Activated CD4-positive, CD25-positive, alpha-beta regulatory T cell treated with anti-CD3 and anti-CD28 coated beads, Interleukin-2, amount 50 U/mL, for 16 hours (primary cell): ENCODE measurements at places on chromosomes 7 and 10.

DNA sequence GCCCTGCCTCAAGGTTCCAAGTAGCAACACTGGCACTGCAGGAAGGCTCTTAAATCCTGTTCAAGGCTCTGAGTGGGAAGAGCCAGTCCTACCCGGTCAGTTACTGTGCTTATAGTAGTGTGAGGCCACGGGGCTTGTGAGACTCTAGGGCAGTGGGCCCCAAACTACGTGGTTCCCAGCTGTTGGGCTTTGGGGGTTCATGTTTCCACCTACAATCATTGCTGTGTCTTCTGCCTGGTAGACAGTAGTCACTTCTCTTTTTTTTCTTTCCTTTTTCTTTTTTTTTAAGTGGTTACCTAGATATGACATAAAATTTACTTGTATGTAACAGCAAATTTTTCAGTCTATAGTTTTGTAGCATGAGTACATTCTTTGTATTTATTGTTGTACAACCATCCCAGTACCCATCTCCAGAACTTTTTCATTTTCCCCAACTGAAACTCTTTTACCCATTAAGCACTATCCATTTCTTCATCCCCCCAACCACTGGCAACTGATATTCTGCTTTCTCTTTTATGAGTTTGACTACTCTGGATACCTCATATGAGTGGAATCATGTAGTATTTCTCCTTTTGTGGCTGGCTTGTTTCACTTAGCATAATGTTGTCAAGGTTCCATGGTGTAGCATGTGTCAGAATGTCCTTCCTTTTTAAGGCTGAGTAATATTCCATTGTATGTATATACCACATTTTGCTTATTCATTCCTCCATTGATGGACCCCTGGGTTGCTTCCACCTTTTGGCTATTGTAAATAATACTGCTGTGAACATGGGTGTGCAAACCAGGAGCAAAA is 7.7 kb downstream of the UBTD1 start:
- no peak for DNase-seq

DNA sequence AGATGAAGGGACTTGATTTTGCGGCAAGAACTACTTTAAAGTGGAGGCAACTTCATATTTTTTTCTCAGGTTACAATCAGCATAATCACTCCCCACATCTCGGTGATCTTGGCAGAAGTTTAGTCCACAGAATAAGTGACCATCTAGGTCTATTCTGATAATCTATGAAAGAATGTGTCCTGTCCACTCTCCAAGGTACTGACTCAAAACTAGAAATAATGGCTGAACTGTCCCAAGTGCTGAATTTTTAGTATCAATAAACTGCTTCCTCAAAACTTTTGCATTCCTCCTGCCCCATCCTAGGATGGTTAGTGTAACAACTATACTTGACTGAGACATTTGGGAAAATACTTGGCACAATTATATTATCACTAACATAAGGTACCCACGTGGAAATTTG is 10.9 kb upstream of the CHRM2 start:
- no peak for DNase-seq

- no peak for DNase-seq
These were observed 58.0 kb downstream of the RAMP3 start for GRCh38 chr7:45215601-45216062.

DNA sequence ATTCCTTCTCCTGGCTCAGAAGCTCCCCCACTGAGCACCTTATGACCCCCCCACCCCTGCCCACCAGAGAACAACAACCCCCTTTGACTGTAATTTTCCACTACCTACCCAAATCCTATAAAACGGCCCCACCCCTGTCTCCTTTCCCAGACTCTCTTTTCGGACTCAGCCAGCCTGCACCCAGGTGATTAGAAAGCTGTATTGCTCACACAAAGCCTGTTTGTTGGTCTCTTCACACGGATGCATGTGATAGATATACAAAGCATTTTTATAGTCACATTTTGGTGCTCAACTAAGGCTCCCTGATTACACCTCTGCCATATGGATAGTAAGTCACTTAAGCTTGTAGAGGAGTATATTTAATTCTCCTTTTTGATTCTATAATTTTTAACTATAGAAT is 985.8 kb downstream of the REEP3 start:
- no peak for DNase-seq

- peak; percentile 59 for DNase-seq
These were observed 521 bp upstream of the NYAP1 start for GRCh38 chr7:100483090-100483721.

GRCh38 chr10:13971601-13972475 is 358.9 kb downstream of the FRMD4A start:
- DNase-seq: no peak

- DNase-seq: no peak
These were observed 94.4 kb downstream of the VOPP1 start for GRCh38 chr7:55477781-55478374.

GRCh38 chr7:120586571-120586970 is 271.4 kb downstream of the TSPAN12 start:
- DNase-seq: no peak

GRCh38 chr7:39195967-39196366 is 218.3 kb downstream of the POU6F2 start:
- no peak for DNase-seq

GRCh38 chr7:47477191-47478016 is 104.5 kb downstream of the TNS3 start:
- no peak for DNase-seq

DNA sequence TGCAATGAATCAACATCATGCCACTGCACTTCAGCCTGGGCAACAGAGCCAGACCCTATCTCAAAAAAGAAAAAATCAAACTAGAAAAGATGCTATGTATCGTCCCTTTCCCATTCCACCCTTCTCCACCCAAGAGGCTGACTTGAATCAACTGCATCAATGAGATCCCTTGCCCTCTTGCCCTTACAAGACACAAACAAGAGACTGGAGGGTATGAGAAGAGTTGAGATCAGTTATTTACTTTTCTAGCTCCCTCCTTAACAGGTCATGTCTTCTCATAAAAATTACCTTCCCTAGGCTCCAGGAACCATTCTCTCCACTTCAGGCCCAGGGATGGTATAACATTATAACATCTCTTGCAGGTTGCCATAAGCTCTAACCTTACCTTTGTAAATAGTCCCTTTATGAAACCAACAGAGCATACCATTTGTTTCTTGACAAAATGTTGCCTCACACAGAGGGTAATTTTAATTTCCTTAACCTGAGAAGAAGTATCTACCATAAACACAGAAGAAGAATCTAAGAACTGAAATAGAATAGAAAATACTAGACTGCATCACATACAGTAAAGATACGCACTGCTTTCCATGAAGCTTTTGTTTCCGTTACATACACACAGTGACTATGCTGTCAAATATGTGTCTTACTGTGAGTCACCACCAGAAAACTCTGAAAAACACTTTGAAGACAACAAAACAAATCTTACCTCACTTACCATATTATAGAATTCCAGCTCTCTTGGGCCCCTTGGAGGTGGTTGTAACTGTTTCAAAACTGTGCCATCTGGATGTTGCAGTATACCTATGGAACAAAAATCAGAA is 30.5 kb downstream of the IPMK start:
- DNase-seq: no peak

DNA sequence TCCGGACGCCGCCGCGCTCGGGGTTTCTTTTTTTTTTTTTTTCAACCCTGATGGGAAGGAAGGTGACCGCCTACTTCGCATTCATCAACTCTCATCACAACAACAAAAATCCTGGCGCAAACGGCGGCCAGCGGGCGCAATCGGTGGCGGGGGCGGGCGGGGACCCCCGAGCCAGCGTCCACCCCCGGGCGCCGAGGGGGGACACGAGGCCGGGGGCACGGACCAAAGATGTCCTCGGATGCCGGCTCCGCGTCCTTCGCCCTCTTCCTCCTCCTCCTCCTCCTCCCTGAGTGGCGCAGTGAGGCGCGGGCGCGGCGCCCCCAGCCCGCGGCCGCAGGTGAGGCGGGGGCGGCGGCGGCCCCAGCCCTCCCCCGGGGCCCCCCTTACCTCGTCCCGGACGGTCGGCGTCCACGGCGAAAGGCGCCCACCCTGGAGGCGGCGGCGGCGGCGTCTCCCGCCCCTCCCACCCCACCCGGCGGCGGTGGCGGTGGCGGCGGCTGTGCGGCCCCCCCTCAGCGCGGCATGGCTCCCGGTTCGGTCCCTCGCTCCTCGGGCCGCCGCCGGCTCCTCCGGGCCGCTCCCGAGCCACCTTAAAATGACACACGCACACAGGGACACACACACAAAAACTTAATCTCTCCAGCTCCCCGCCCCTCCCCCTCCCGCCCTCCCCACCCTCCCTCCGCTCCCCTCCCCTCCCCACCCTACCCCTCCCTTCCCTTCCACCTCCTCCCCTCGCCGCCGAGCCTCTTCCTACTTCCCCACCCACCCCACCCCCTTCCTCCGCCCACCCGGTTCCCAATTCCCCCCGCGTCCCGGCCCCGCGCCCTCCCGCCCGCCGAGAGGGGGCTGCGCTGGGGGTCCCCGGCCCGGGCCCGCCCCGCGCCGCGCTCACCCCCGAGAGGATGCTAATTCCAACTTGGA is at the start of gene CTBP2:
Gene CTBP2, minus strand, starts transcription at position 632 of the 924 bp plus-strand sequence.
- no peak for DNase-seq

DNA sequence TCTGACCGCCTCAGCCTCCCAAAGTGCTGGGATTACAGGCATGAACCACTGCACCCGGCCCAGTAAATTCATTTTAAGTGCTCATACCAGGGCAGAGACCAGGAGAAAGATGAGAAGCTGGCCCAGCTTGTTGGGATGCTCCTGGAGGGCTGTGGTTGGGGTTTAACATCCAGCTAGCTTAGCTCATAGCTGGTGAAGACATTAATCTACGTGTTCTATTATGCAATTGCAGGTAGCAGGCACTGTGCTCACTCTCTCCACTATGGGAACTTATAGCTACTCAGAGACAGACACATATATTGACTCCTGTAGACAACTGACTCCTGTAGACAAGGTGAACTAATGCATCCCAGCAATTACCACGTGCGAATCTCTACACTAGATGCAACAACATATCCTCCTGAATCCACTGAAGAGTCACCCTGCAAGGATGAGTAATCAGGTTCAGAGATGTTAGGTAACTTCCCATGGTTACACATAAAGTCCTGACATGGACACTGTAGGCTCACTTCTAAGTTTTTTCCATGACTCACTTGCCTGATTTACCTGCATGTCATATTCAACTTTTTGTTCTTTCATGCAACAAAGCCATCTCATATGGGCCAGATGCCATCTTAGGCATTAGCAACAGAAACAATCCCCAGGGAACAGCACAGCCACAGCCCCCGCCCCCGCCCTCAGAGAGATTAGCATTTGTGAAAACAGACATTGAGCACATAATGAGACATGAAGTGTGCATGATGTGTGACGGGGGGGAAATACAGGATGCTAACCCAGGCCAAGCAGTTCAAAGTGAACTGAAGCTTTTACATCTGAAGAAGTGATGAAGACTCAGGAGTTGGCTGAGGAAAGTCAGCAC is 37.2 kb downstream of the ERLIN1 start:
- no peak for DNase-seq

DNA sequence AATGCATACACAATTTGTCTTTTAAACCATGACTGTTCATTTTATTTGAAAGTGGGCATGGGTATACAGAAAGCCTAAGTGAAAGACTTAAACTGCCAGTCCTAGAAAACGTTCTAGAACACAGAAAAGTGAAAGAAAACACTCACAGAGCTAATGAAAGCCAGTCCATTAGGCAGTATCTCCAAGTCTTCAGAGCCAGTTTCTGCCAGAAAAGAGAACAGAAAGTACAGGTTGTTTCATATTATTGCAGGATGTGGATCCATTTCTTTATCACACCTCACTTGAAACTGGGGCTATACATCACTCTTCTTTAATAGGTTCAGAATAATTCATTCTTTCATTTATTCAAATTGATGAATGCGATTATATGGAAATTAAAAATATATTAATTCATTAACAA is 7.7 kb downstream of the PON1 start:
- DNase-seq: no peak

DNA sequence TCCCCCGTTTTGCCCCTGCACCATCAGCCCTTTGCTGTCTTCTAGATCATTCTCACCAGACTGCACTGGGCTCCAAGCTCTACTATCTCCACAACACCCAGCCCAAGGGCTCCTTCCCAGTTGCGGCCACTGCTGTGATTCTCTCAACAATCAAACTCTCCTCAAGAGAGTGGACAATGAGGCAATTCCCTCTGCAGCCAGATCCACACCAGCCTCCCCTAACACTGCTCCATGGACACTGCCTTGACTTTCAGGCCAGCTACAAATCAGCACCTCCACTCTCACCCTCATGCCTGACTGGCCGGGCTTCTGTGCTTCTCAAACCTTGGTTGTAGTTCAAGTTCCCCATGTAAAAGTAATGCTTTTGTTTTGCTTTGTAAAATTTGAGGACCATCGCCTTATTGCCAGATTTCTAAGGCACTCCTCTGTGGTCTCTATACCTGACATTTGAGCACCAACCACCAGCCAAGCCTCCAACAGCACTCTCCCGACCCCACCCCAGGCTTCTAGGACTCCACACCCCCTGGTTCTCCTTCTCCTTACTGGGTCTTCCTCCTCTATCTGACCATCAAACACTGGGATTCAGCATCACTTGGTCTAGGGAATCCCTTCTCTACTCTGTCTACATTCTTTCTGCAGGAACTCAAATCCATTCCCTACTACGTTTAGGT is 45.4 kb downstream of the PPIF start:
- no peak for DNase-seq

GRCh38 chr10:132685101-132685891 is 100.7 kb downstream of the NKX6-2 start:
- no peak for DNase-seq

DNA sequence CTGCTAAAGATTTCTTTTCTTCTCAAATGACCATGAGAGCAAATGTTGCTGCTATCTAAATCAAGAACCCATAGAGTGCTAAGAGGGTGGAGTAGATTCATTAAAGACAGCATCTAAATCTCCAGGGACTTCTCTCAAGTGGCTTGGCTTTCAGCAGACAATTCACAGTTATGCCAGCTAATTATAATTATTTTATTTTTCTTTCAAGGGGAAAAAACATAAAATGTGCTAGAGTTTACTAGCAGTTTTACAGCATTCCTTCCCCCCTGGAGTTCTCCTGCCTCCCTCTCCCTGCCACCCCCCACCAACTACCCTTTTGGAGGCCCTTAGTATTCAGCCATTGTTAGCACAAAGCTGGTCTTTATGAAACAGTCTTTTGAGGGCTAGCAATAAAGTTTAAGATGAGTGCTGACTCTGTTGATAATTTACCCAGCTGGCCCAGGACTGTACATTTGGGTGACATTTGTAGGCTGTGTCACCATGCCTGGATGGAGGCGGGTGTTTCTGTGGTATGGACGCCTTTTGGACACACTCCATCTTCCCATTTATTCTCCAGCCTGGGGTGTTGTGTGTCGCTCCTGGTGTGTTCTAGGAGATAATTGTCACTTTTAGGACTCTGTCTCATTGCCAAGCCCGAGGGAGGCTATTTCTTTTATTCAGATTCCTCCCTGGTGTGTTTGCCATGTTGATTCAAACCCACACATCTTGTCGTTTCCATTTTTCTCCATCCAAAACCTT is 160.2 kb downstream of the CREB5 start:
- no peak for DNase-seq

GRCh38 chr7:151057506-151057988 is at the start of gene CDK5:
TSS of gene CDK5 (minus strand) at chr7:151057897. CDS start at chr7:151057848, 49 bp downstream.
- DNase-seq: no peak
